ENCODE measurements at places on chromosomes 16 and 17.
A peak's percentile ranks its signal among the peaks of the same experiment; 100 is the strongest.

- no peak for DNase-seq
Measured at GRCh38 chr17:82175201-82175600, 37.4 kb downstream of the CCDC57 start.

DNA sequence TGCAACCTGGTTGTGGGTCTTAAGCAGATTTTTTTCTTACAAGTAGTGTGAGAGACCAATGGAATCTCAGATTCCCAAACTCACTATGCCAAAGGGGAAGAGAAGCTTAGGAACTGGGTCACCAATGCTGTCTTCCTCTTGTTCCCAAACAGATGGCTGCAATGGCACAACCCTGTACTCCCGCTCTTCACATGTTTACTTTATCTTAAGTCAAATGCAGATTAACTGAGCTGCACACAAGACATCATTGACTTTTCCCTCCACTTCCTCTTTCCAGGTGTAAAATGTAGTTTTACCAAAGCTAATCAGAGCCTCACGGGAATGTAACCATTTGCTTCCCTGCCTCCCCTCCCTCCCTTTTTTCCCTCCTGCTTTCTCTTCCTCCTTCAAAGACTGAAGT is 14.4 kb upstream of the CD300E start:
- no peak for DNase-seq

DNA sequence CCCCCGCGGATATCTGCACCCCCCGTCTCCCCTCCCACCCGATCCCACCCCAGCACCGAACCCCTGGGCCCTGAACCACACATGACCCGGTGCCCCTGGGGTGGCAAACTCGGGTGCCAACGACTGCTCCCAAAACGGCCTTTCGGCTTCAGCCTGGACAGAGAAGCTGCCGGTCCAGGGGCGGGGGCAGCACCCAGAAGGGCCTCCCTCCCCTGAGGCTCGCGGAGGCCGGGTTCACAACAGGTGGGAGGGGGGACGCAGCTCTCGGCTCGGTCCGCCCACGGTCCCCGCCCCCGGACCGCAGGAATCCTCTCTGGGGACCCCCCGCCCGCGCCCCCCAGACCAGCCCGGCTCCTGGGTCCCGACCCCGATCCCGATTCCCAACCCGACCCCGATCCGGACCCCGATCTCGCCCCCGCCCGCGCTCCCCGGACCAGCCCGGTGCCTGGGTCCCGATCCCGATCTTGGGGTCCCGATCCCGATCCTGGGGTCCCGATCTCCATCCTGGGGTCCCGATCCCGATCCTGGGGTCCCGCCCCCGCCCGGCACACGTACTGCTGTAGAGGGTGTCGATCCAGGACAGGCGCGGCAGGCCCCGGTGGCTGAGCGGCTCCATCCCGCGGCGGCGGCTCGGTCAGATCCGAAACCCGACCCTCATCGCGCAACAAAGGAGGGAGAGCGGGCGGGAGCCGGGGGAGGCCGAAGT is 516 bp downstream of the ABR start:
- no peak for DNase-seq

DNA sequence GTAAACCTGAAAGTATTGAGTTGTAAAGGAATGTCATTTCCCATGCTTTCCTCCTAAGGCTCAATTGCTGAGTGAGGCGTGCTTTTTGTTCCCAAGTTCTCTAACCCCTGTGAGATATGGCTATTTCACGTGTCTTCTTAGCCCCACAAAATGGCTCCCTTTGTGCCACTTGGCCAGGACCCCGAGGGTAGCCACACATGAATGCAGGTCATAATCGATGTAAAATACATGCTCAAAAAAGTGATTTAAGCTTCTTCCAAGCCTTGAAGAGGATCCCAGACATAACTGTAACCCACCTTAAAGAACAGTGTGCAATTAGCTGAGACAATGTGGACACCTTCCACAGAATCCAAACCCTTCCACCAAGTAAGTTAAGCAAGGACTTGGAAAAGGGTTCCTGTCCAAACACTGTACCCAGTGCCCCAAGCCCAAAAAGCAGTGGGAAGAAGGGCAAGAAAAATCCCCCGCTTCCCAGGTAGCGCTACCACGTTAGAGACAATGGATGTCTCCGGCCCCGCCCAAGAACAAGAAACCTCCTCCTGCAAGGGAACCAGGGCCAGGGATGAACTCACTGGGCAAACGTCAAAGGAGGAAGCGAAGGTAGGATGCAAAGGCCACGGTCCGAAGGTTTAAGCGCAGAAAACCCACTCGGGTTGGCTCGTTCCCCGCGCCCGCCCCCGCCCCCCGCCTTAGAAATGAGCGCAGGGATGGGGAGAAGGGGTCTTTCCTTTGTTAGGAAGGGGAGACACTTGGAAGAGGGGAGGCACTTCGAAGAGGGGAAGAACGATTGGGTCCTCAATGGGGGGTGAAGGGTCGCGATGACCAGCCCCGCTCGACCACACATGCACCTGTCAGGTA is 1.2 kb downstream of the JPT1 start:
- DNase-seq, result peak; percentile 29

DNA sequence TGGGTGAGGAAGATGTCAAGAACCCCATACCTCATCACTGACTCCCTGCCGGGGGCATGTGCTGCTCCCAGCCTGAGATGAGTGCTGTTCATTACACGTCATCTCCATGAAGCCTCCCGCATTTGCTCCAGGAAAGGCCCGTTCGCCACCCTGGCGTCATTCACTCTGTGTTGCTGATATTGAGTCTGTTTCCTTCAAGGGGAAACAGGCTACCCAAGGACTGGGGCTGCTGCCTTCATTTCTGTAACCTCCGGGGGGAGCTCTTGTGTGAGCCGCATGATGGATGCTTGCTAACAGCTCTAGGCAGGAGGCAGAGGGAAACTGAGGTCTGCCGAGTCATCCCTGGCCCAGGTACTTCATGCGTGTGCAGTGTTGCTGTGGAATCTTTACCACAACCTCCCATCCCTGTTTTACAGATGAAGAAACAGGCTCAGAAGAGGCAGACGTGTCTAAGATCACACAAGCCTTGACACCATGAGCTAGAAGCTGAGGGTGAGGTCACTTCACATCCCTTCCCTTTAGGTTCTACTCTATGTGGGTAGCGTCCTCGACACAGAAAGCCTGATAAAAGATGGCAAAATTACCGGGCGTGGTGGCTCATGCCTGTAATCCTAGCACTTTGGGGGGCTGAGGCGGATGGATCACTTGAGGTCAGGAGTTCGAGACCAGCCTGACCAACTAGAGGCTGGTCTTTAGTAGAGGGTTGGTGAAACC is 3.5 kb upstream of the ARMC5 start:
- no peak for DNase-seq

DNA sequence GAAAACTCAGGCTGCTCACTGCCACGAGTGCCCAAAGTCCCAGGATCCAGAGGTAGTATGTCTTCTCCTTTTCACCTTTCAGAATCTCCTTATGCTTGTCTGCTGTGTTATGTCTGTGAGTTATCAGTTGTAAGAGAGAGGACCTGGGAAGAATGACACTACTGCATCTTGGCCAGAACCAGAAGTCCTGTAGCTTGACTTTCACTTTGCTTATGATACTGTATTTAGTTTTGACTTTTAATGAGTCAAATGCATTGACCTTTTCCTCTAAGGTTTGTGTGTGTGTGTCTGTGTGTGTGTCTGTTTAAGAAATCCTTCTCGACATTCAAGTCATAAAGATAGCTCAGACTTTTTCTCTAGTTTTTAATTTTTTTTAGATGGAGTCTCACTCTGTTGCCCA is 43.4 kb downstream of the BMERB1 start:
- DNase-seq, result no peak

DNA sequence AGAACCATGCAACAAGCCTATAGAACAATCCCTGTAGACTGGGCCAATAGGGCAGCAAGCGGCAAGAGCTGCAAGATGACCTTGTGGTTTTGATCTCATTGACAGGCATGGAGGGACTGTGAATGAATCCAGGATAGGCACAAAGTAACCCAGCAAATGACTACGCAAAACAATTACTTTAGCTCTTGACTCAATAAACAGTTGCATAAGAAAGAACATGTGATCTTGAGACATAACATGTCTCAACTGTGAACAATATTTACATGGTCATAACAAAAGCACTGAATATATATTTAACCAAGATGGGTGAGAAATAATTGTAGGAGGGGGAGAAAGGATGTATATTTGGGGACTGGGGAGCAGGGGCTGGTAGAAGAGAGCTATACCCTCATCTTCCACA is 313.7 kb upstream of the CDH5 start:
- DNase-seq, result no peak

GRCh38 chr17:35432176-35433074 is at the start of gene SLFN12:
Gene SLFN12 (minus strand): TSS chr17:35432500. CDS start chr17:35423028, 9,472 bp downstream.
- DNase-seq, result peak; percentile 58

DNA sequence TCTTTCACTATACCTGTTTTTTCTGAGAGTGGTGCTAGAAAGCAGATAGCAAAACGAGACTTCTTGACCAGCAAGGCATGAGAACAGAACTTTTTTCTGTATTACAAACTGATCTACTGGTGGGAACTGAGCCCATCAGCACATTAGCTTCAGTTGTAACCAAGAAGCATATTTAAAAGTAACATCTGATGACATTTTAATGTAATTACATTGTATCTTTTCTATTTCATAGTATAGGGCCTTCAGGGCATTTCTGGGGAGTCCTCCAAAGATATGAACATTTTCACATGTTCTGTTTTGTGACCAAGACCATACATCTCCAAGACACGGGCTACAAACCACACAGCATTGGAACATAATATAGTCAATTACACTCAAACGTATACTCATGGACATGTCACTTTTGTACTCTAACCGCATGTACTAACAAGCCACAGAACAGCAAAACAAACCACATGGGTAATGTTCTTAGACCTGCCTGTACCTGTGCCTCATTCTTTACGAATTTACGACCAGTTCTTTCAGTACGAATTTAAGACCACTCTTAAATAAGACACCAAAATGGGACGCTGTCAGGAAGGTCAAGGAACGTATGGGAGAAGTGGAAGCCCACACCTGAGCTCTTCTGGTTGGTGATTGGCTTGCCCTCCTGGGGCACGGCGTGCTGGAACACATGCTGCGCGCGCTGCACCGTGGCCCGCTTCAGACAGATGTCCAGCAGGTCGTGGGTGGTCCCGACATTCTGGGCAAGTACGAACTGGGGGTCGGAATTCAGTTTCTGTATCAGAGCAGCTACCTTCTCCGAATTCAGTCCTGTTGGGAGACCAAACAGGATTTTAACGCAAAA is 825 bp downstream of the BLMH start:
- DNase-seq, result peak; percentile 53

- DNase-seq, result no peak
Measured at GRCh38 chr16:75550211-75550662, 5.8 kb downstream of the TMEM231 start.

- DNase-seq, result no peak
Measured at GRCh38 chr17:16906680-16907079, 65.2 kb downstream of the TNFRSF13B start.

DNA sequence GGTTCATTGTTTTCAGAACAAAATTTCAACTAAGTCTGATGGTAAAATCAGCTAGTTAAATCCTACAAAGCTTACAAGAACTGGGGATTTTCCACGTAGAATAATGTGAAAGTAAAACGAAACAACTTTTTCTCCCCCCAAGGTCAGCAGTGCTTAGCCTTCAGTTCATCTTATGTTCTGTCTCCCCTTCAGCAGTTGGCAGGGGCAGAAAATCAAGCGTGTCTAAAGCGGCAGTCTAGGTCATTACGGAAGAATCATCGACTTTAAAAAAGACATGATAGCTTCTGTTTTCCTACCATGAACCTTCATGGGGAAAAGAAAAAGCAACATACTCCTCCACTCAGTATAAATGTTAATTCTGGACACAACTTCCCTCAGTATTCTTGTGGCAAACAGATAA is 50.7 kb downstream of the GNA13 start:
- no peak for DNase-seq

DNA sequence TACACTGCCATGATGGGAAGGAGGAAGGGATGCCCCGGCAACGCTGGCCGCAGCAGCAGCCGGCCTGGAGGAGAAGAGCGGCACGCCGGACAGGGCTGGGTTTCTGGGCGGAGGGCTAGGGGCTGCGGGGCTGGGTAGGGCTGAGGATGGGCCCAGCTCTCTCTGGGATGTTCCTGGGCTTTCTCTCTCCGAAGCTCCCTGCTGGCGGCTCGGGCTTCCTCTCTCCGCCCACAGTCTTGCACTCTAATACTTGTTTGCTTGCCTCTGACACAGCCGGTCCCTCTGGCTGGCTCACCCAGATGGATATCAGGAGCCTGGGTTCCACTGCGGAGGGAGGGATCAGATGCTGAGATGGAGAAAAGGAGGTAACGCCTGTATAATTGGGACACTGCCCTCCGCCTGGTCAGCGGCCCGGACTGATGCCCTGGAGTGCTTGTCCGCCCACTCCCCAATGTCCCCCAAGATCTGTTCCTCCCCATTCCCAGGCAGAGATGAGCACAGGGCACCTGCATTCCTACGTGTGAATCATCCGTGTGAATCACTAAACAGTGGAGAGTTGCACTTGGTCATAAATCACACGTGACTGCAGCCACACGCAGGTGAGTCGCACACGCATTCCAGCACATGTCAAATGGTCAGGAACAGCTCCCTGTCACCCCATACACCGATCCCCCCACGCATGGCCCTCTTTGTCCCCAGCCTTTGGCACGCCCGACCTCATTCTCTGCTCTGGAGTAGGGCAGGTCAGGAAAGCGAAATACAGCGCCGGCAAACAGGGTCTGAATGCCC is at the start of gene ALOXE3:
Gene ALOXE3, minus strand, starts transcription at position 535 of the 789 bp plus-strand sequence. Its CDS starts 524 bp downstream, at position 11.
- DNase-seq, result peak; percentile 68

DNA sequence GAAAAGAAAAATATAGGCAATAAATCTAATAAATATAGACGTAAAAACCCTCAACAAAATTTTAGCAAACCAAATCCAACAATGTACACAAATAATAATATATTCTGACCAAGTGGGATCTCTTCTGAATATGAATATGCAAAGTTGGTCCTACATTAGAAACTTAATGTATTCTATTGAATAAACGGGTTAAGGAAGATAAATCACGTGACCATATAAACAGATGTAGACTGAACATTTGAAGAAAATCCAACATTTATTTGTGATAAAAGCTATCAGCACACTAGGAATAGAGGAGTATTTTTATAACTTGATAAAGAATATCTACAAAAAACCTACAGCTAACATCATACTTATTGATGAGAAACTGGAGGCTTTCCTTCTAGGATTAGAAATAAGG is 502.8 kb upstream of the KIF2B start:
- DNase-seq, result no peak

DNA sequence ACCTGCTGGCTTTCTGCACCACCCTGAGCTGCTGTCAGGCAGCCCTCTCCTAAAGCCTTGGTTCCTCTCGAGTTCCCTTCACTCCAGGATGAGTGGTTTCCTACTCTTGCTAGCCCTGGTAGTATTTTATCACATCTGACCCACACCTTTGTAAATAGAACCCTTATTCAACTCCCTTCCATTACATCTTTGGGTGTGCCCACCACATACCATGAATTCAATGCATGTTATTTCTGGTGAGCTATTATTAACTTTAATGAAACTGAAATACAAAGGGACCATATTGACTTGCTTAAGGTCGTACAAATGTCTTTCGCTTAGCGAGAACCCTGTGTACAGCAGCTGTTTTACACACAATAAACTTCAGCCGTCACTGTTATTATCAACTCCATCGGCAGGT is 521.3 kb downstream of the GRIN2A start:
- DNase-seq, result no peak

GRCh38 chr17:35942588-35943186 is 826 bp downstream of the LYZL6 start:
- no peak for DNase-seq
